ENCODE measurements at places on chromosomes 5 and 9. TPM values are rescaled to one million over a fixed set of nuclear protein-coding genes. Genes with fewer than 3 reads are reported as not detected.

KCNT1 gene
- total RNA-seq = not detected

FBXO10 gene
- total RNA-seq = 2.6 TPM

ICE1 gene
- 23.8 TPM for total RNA-seq

TLX3 gene
- not detected for total RNA-seq

SPINK4 gene
- not detected for total RNA-seq

CDH6 gene
- total RNA-seq = 1.8 TPM

DNA sequence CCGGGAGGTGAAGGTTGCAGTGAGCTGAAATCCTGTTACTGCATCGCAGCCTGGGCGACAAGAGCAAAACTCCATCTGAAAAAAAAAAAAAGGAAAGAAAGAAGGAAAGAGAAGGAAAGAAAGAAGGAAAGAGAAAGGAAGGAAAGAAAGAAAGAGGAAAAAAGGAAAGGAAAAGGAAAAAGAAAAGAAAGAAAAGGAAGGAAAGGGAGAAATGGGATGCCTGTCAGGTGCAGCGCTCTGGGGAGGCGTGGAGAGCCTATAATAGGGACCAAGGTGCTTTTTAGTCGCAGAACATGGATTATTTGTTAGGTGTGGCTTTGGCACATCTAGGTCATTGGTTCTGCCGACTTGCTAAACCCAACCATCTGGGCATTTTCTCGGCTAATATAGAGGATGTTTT is 17.9 kb downstream of the EXOSC2 start:
- no peak for DNase-seq

DNA sequence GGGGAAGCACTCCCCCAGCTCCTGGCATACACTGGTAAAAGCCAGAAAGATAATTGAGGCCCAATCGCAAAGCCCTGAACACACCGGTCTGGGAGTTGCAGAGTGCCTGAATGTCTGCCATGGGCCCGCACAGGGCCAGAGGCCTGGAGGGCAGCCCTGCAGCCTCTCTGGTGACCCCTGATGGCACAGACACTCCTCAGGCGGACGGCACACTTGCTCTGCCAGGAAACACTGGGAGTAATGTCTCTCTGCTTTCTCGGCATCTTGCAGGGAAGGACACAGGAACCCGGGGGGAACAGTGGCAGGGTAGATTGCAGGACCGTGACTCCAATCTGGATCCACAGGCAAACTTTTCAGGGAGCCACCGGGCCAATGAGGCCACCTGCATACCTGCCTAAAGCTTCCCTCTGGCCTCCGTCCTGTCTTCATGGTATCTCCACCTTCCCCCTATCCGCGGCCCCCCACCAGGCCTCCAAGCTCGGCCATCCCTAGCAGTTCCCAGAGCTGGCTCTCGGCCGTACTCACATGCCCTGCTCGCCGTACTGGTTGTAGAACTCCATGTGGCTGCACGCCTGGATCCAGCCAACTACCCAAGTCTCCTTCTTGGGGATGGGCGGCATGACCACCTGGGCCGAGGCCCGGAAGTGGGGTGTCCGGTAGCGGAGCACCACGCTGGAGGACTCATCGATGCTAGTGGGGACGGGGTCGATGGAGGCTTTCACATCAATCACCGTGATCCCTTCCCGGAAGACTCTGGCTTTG is 797 bp downstream of the FAM78A start:
- DNase-seq = no peak

- DNase-seq = no peak
These were observed 217.5 kb downstream of the RAB3C start for GRCh38 chr5:58800356-58800755.

DNA sequence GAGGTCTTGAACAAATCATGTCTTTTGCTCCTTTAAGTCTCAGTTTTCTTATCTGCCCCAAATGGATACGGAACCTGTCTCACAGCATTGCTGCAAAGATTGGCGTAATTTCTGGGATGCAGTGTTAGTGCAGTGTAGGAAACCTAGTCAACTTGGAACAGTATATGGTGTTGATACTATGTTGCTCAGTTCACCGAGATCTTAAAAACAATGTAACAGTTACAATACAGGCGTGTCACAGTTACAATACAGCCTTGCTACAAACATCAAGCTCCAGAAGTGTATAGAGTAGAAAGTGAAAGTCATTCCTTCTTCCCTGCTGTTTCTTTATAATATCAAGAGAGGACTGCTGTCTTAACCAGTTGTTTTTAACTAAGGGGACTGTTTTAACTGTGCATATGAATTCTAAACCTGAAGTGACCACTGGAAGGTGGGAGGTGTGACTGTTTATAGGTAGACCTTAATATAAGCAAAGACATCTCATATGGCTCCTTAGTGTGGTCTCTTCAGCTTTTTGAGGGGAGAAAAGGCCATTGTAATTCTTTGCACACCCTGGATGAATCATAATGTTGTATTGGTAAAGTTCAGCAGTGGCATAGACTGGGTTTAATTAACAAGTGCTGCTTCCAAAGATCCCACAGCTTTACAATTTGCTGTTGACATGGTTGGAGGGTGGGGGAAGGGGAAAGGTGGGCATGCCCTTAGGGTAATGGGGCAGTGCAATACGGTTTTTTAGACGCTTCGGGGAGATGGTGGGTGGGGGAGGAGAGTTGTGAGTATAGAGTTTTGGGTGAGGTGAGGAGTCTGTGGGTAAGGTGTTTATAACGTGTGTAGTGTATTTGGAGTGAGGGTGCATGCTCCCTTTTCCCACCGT is 12.9 kb downstream of the PRRC2B start:
- DNase-seq = no peak

DNA sequence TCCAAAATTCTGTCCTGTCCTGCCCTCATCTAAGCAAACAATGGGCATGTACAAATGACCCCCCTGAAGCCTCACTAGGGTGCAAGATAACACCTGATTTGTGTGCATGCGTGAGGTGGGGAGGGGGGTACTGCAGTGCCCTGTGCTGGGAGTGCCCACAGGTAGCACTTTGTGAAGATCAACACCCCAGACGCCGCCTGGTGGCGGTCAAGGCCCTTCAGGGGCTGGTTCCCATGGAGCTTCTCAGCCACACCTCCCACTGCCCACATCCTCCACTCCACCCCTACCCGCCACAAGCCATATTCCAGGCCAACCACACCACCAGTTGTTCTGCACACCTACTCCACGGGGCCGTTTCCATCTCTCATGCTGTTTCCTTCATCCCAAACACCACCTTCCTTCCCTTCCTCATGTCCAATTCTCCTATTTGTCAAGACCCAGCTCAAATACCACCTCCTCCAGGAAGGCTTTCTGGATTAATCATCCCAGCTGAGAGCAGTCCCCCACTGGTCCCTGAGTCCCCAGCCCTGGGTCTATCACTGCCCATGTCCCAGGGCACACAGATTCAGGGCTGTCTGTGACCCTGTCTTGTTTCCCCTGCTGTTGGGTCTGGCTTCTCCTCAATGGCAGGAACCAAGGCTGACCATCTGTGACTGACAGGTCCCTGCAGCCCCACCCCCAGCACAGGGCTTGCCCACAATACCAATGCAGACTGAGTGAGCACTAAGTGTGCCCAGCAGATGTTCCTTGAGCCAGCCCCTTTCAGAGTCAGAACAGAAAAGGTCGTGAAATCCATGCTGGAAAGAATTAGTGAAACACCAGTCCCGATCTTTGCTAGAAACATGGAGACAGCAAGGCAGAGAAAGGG is 178.4 kb downstream of the PAX5 start:
- DNase-seq = peak; percentile 57

- DNase-seq = peak; percentile 4
These were observed 154.4 kb upstream of the GRAMD2B start for GRCh38 chr5:126268697-126269315.

- DNase-seq = no peak
These were observed 762 bp upstream of the ST6GALNAC4 start for GRCh38 chr9:127917603-127918002.

- DNase-seq = no peak
These were observed 92.5 kb upstream of the DNAH5 start for GRCh38 chr5:14036947-14037346.

GRCh38 chr5:136084698-136085097 is 47.9 kb upstream of the SMAD5 start:
- no peak for DNase-seq

DNA sequence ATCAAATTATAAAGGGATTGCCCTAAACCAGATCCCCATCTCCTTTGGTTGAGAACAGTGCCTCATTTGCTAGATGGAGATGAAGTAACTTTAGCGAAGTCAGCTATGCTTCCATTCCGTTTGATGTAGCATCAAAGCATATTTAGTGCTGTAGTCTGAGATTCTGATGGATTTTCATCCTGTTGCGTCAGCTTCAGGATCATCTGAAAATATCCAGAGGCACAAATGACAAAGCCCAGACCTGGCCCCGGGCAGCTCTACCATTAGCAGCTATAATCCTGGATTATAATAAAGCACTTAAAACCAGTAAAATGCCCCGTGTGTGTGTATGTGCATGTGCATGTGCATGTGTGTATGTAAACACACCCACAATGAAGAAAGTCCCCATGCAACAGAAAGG is 44.7 kb downstream of the ERAP1 start:
- DNase-seq = no peak

- no peak for DNase-seq
These were observed 2.9 kb upstream of the FNBP1 start for GRCh38 chr9:130045725-130046450.
